ENCODE measurements at places on chromosomes 4 and X.

DNA sequence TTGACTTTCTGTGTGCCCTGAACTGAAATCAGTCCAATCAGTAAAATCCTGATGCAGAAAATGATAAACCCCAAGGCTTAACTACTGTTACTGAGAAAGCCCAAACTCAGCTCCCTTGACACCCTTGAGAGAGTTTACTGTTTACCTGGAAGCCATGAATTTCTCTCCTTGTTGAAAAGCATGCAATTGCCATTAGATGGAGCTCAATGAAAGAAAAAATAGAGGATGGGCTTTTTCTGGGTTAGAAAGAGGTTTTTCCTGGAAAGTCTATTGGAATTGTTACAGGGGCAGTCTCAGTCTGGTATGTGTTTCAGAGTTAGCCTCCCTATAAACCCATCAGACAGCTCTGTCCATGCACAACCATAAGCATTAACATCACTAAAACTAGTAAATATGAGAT, 66.4 kb upstream of the C4orf54 start:
- DNase-seq: no peak

DNA sequence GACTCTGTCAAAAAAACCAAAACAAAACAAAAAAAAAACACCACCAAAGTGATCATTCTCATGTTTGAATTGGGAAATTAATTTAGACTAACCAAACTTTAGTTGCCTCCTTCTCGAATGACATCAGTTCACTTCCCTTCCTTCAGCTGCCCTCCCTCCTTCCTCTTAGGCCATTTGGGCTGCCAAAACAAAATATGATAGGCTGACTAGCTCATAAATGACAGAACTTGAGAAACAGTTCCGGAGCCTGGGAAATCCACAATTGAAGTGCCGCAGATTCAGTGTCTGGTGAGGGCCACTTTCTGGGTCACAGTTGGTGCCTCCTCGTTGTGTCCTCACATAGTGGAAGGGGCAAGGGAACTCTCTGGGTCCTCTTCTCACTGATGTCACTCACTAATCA, 16.1 kb upstream of the WAS start:
- no peak for DNase-seq

DNA sequence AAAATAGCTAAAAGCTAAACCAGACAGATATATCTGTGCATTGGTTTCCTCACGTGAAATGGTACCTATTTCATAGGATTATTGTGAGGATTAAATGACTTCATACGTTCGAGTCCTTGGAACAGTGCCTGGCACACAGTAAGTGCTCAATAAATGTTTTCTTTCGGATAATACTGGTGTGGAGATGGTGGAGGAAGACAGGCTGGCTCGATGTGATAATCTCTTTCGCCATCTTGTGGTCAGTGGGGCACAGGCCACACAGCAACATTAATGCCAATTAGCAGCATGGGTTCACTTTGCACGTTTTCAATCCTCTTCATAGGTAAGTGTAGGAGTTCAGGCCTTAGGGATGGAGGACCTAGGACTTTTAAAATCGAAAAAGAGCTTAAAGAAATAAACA, 9.3 kb downstream of the PAGE4 start:
- DNase-seq: peak; percentile 2

- no peak for DNase-seq
Observed at GRCh38 chrX:118480172-118480571, 15.4 kb upstream of the DOCK11 start.

GRCh38 chr4:2142630-2143427, 83.7 kb downstream of the NAT8L start:
- DNase-seq: no peak
